ENCODE measurements at places on chromosomes 5 and 9. TPM values are rescaled to one million over a fixed set of nuclear protein-coding genes. Genes with fewer than 3 reads are reported as not detected.

The CCDC192 gene
- total RNA-seq, result not detected

The SUB1 gene
- total RNA-seq, result 351 TPM

GRCh38 chr5:13749766-13750165 lies 194.7 kb downstream of the DNAH5 start:
- DNase-seq, result peak; percentile 52

DNA sequence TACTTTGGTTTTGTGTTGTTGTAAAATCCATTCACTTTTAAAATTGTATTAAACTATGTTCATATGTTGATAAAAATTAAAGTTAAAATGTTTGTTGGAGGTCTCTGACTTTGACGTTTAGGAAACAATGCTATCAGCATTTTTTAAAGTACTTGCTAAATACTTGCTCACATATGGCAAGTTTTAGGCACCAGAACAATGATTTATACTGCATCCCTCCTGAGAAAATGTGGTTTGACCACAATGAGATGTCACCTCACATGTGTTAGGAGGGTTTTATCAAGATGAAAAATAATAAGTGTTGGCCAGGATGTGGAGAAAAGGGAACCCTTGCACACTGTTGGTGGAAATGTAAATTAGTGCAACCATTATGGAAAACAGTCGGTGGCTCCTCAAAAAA lies 180.8 kb downstream of the HSD17B3 start:
- DNase-seq, result no peak

- DNase-seq, result no peak
These were observed 229.7 kb downstream of the EPB41L4A start for GRCh38 chr5:112189391-112189790.

GRCh38 chr9:121691890-121692289 lies 40.5 kb downstream of the DAB2IP start:
- DNase-seq, result no peak

The F2R gene
- total RNA-seq, result 80.5 TPM

The LURAP1L gene
- 7.3 TPM for total RNA-seq

Data from renal cortical epithelial cell (primary cell).